ENCODE measurements at places on chromosomes 6 and 20.

- DNase-seq, result no peak
Measured at GRCh38 chr6:55281215-55281614, 46.1 kb upstream of the GFRAL start.

- no peak for DNase-seq
Measured at GRCh38 chr6:19715167-19715551, 122.0 kb upstream of the ID4 start.

DNA sequence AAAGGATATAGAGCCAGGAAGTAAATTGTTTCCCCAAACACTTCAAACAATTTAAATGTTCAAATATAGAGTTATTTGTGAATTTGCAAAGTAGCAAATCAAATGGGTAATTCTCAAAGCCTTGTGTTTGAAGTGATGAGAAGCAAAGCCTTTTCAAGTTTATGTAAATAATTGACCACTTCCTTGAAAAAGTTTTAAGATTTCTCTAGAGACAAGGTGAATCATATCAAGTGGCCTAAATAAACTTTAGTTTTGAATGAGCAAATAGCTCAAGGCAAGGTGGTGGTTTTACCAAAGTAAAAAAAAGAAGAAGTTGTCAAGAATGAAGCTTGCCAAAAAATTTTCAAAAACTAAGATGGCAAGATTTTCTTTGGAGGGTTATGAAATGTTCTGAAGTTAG, 42.6 kb upstream of the IFNGR1 start:
- DNase-seq, result no peak

DNA sequence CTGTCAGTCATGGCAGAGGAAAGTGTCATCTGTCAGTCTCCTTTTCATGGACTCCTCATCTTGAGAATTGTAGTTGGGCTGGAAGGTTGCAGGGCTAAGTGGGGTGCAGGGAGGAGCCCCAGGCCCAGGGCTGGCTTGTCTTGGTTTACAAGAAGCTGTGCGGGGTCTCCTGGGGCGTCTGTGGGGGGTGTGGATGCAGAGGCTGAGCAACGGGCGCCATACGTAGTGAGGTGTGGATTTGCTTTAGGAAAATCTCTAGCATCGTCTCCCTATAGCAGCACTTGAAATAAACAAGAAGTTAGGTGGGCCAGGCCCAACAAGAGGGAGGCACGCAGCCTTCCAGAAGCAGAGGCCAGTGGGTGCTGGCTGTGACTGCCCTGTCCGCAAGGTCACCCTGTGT, 1.8 kb upstream of the SLC17A9 start:
- DNase-seq, result no peak

DNA sequence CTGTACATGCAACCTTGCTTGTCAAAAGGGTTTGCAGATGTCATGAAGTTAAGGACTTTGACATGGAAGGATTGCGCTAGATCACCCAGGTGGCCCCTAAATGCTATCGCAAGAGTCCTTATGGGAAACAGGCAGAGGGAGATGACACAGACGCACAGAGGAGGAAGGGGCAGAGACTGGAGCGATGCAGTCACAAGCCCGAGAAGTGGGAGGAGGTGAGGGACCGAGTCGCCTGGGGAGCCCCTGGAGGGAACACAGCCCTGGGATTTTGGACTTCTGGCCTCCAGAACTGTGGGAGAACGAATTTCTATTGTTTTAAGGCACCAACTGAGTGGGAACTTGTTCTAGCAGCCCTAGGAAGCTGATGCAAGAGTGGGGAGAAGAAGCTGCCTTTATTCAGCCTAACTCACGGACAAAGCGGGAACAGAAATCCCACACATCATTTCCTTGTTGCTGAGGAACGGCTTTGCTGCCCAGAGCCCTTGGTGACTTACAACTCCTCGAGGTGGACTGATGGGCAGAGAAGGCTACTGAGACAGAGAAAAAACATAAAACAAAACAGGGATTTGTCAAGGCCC, 434.0 kb downstream of the PREX1 start:
- DNase-seq, result no peak

DNA sequence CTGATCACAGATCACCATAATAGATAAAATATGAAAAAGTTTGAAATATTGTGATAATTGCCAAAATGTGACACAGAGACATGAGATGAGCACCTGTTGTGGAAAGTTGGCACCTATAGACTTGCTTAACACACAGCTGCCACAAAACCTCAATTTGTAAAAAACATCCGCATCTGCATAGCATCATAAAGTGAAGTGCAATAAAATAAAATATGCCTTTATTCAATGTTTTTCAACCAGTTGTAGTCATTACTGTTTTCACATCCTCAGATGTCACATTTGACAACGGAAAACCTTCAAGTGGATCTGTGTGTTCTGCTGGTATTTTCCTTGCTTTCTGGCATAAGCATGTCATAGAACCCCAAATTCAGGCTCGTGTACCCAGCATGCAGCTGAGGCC, 50.2 kb upstream of the IFNGR1 start:
- DNase-seq, result no peak

GRCh38 chr20:12130781-12131180, 213.1 kb downstream of the BTBD3 start:
- no peak for DNase-seq

DNA sequence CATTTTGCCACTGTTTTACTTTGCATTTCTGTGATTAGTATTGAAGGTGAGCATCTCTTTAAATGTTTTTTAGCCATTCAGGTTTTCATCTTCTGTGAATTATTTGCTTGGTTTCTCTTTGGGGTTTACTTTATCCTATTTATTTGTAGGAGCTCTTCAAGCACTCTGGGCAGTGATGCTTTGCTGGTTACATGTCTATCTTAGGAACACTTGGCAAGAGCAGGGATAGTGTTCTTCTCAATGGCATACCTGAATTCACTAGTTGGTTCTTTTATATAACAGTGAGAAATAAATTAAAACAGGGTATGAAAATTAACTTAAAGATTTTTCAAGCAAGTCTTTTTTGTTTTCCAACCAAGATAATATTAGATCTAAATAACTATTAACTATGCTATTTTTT, 119.7 kb upstream of the BACH2 start:
- DNase-seq, result no peak

DNA sequence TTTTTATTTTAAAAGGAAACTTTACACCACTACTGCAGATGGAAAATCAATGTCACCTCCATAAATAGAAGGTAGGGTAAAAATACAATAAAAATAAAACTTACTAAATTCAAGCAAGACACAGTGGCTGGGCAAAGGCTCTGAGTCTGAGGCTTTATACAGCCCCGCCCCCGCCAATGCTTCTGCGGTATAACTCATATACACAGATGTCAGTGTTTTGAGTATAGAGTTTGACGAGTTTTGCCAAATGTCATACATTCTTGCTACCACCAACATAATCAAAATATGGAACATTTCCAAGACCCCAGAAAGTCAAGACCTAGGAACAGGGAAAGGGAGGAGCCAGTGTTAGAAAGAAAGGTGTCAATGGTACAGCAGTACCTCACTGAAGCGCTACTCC, 12.8 kb downstream of the NFATC2 start:
- DNase-seq, result peak; percentile 30

DNA sequence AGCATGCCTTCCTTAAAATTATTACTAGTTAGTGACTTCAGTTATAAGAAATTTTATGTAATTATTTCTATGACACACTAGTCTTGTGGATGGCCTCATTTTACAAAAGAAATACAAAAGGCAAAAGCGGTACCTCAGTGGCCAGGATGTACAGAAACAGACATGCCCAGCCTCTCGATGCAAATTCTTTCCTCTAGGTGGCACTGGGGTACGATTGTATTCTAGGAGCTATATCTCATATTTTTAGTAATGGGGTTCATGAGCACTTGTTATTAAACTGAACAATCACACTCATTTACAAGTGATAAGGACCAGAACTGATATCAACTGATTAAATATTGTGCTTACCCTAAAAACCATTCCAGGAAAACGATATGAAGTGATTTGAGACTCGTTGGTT, 59.8 kb downstream of the SOD2 start:
- no peak for DNase-seq

GRCh38 chr6:112268654-112269053, 14.3 kb upstream of the LAMA4 start:
- no peak for DNase-seq

- no peak for DNase-seq
Measured at GRCh38 chr6:54697424-54697823, 149.1 kb upstream of the FAM83B start.

DNA sequence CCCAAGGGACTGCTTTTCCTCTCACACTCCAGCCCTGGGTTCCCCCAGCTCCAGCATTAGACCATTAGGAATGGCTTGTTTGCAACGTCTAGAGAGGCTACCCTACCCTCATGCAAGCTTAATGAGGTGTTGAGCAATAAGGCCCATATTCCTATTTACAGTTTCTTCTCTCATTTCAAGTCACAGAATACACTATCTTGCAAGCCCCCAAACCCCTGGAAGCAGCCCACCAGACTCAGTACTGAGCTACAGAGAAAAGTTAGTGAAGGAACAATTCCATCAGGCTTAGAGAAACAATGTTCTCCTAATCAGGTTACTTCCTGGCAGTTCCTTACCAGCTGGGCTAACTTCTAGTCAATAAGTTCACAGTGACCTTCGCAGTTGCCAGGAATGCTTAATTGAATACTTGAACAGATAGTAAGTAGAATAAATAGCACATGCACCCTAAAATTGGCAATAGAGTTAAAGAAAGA, 606.5 kb upstream of the NOX3 start:
- DNase-seq, result no peak

DNA sequence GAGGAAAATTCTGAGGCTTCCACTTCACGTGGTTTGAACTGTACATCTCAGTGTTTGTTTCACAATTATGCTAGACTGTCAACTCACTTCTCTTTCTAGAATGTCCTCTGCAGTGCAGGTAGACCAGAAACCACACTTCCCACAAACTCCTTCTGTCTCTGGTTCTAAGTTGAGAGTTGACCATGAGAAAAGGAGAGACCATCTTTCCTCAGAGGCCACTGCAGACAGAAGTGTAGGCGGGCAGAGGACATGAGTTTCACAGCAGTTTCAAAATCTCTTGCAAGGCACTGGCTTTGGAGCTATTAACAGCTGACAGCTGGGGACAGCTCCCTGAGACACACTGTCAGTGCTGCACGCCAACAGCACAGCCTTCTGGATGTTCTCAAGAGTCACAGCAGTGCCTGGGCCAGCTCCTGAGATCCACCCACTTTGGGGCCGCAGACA, 55.4 kb upstream of the MOXD1 start:
- no peak for DNase-seq

DNA sequence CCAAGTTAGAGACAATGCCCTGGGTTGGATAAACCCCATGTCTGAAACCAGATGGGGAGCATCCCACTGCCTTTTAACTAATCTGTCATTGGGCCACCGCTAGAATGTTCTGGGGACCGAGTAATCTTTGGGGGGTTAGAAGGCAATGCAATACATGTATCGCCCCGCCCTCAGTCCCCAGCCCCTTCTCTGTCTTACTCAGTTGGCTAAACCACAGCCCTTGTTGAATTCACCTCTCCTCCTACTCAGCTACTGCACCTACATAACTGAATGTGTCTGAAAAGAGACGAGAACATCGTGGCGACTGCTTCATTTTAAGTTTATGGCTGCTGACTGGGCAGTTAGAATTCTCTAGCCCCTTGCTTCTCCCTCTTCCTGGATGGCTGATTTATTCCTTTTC, 15.1 kb upstream of the CCR6 start:
- no peak for DNase-seq

- DNase-seq, result no peak
Measured at GRCh38 chr6:135030056-135030473, 24.6 kb downstream of the HBS1L start.

- DNase-seq, result no peak
Measured at GRCh38 chr20:5077761-5078387, 41.9 kb downstream of the PCNA start.

DNA sequence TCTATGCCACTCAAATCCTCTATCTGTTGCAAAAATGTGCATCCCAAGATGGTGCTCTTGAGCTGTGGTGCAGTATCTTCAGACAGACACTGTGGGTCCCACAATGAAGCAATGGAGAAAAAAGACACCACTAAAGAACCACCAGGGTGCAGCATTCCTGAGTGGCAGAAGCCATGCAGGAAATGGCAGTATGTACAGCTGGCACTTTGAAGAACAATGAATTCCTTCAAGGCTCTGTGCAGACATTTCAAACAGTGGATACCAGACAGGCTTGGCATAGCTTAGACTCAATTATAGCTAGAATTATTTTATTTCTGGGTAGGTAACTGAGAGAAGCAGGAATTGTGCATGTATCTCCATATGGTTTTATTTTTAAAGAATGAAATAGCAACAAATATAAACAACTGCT, 24.0 kb upstream of the HDAC2 start:
- DNase-seq, result no peak

GRCh38 chr6:12608016-12608860, 108.3 kb upstream of the PHACTR1 start:
- no peak for DNase-seq

DNA sequence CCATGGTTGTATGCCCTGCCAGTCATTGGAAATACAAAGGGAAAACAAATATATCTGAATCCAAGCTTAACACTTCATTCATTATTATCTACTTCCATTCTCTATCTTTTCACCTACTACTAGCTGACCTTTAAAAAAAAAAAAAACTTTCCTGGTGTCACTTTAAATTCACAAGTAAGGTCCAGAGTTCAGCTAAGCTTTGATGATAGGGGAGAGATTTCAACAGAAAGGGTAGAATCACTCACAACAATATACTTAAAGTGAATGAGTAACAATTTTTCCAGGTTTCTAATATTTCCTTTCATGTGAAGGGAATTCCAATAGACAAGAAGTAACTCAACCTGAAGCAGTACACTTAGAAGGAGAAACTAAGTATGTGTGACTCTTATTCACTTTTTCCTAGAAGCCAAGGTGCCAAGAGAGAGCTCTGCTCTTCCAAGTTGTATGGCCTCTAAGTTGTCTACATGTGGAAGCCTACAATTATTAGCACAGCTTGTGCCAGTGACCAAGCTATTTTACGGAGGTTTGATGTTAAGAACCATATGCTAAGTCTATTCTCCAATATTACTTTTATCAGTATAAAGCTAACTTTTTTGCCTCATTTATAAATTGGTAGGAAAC, 371.7 kb downstream of the TENT5A start:
- no peak for DNase-seq

DNA sequence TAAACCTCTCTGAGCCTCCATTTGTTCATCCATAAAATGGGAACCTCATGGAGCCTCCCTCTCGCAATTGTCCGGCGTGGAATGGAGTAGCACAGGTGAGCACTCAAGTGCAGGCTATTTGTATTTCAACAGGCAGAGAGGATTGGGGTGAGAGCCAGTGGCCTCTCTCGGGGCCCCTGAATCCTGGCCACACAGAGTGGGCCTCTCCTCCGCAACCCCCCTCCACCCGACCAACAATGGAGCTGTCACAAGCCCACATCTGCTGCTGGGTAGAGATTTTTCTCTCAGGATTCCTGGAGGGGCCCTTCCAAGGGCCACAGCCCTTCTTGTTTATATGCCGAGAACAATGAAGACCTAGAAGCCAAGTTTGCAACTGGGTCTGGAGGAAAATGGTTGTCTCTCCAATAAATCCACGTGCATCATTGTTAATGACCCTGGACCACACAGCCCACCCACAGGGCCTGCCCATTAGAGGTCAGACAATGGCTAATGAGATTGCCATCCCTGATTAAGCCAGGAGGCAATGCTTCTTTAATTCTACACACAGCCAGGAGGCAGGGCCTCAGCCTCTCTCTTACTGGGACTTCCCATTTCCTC, 233.0 kb downstream of the ANKRD60 start:
- DNase-seq, result no peak
